ENCODE measurements at places on chromosomes 2 and 18. TPM values are rescaled to one million over a fixed set of nuclear protein-coding genes. Genes with fewer than 3 reads are reported as not detected.

- DNase-seq: no peak
Measured at GRCh38 chr2:54969295-54969939, 80.8 kb downstream of the RTN4 start.

GRCh38 chr2:56510610-56511009 is 326.8 kb downstream of the CCDC85A start:
- no peak for DNase-seq

DNA sequence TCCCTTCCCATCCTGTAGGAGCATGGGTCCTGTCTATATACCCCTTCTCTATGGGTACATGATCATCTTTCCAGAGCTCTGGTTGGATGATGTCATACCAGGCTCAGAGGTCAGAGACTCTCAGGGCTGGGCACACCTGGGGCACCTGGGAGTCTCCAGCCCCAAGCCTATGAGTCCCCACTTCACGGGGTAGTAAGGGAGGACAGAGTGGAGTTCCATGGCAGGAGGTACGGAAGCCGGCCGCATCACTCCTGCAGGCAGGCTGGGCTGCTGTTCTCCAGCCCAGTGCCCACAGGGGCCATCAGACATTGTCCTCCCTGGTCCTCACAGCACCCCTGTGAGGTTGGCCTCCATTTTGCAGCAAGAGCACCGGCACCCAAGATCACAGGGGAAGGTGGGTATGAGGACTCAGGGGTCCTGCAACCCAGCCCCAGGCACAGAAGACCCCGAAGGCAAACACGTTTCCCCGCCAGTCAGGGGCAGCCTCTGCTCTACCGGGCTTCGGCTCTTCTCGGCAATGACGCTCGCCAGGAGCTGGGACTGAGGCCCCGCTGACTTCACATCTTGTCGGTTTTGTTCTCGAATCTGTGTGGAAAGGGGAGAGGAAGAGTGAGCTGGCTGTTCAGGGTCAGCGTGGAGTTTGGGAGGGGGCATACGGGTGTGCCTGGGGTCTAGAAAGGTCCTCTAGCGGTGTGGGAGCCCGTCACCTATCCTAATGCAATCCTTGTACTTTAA is 91.5 kb downstream of the ADD2 start:
- DNase-seq: no peak

- DNase-seq: peak; percentile 23
Measured at GRCh38 chr2:94997981-94998930, 27.3 kb upstream of the MAL start.

PDIA6 gene
- total RNA-seq: 85.8 TPM

- DNase-seq: no peak
Measured at GRCh38 chr2:42658306-42658705, 89.9 kb downstream of the MTA3 start.

TIGD1 gene
- 12.3 TPM for total RNA-seq

- DNase-seq: no peak
Measured at GRCh38 chr2:200850512-200851256, 13.8 kb downstream of the CLK1 start.

- no peak for DNase-seq
Measured at GRCh38 chr2:73975731-73976130, 9.0 kb upstream of the TET3 start.

- no peak for DNase-seq
Measured at GRCh38 chr2:169965495-169965894, 138.2 kb downstream of the UBR3 start.

DNA sequence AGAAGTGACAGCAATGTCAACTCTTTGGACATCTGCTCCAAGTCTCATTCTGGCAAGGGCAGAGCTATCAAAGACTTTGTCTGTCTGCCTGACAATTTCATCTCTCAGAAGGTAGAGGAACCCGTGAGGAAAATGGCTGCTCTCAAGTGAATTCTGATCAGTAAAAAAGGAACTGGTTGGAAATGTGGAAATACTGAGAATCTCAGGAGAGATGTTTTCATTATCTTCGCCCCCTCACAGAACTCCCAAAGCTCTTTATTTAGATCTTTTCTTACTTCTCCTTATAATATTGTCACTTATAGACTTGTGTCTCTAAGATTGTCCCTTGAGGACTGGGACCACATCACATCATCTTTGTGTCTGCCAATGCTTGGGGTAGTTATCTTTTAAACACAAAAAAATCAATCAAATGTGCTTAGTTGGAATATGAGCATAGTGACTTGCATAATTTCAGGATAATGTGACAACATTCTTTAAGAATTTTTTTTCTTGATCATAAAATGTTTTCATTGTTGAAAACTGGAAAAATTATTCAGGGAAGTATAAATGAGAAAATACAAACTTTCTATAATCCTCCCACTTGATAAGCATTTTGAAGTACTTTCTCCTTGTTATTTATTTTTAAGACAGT is 68.2 kb upstream of the ITGB6 start:
- DNase-seq: no peak

GRCh38 chr18:77702686-77703085 is 453.0 kb downstream of the GALR1 start:
- DNase-seq: peak; percentile 63

DNA sequence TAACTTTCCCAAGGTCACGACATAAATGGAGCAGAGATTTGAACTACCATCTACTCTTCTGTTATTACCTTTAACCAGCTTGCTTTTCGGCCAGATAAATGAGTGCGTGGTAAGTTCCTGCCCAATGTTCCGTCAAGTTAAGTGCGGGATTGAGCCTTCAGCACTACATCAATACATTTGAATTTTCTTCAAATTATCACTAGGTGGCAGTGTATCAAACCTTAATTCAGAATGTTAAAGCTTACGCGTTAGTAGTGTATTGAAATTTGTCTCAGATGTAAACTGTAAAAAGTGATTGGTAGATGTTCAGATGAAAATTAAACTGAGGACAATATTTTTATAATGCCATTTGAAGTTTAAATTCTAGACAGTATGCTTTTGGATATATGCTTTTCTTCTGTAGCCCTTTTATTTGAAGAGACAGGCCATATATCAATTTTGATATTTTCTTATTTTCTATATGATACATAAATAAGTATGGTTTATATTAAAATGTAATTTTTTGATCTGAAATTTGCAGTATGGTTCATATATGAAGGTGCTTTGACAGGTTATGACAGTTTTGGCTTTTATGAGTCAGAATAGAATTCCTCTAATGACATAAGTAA is 681.3 kb downstream of the ADCYAP1 start:
- DNase-seq: no peak

DNA sequence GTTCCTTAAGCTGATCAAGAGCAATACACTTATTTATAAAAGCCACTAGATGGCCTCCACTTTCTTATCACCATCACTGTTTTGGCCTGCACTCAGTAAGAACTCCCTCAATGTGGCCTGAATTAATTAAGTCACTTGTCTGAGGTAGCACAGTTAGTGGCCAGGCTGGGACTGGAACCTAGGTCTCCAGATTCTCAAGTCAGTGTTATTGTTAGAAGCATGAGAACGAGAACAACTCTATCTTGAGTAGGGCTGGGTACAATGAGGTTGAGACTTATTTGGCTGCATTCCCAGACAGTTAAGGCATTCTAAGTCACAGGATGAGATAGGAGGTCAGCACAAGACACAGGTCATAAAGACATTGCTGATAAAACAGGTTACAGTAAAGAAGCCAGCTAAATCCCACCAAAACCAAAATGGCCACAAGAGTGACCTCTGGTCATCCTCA is 115.8 kb downstream of the SS18 start:
- no peak for DNase-seq

- no peak for DNase-seq
Measured at GRCh38 chr18:43029414-43029813, 86.1 kb downstream of the RIT2 start.

REG1B gene
- not detected for total RNA-seq

RHBDD1 gene
- 29.9 TPM for total RNA-seq

- DNase-seq: peak; percentile 5
Measured at GRCh38 chr2:240392948-240393830, 42.3 kb upstream of the GPC1 start.

DNA sequence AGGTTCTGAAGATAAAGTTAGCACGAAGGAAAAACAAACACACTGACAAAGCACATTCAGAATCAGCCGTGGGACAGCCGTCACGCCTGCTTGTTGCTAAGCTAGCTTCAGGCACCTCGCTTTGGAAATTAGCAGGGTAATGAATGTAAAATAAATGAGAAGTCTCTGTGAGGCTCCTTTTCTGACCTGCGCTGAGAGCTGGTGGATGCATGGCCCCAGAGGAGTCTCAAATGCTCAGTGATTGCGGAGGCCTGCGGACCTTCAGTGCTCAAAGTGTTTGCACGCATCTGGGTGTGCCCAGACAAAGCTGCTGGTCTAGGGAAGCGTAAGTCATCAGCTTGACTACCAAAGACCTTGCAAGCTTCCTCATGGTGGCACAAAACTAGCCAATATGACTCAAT is 50.6 kb downstream of the CD8B2 start:
- DNase-seq: no peak

SCN3A gene
- total RNA-seq: 22.2 TPM

NETO1 gene
- total RNA-seq: 5.5 TPM

IL36B gene
- not detected for total RNA-seq

DNA sequence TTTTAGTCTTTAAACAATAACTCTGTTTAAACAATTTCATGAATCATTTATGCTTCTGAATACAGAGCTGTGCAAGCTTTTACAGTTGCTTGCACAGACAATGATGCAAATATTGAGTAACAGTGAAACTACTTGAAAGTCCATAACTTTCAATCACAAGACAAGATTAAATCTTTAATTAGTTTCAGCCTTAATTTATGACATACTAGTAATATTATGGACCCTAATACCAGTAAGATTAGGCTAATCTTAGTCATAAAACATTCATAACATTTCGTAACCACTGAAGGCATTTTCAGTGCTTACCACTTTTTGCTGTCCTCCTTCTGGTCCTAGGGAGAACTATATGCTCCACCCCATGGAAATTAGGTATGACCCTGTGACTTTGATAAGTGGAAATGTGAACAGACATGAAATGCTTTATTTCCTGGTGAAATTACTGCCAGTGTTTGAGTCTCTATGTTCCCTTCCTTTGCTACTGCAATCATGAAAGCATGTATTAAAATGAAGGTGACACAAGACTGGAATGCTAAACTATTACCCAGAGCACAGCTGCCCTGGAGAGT is 1.8 kb upstream of the COBLL1 start:
- no peak for DNase-seq

DNA sequence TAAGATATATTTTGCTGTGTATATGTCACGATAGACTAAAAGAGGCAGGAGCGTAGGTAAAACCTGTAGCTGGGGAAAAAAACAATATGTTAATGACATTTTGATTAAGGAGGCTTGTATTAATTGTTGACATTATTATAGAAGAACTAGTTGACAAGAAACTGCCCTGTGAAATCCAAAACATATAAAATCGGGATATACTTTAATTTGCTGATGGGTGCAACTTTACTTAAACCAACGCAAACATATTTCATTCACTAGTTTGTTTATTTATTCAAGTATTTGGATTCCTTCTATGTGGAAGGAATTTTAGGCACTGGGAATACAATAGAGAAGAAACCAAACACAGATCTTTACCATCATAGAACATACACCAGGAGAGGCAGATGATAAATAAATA is 8.0 kb downstream of the WDR7 start:
- no peak for DNase-seq

SIX3 gene
- 0.86 TPM for total RNA-seq

CTAGE1 gene
- not detected for total RNA-seq

CD207 gene
- total RNA-seq: 0.51 TPM

DNA sequence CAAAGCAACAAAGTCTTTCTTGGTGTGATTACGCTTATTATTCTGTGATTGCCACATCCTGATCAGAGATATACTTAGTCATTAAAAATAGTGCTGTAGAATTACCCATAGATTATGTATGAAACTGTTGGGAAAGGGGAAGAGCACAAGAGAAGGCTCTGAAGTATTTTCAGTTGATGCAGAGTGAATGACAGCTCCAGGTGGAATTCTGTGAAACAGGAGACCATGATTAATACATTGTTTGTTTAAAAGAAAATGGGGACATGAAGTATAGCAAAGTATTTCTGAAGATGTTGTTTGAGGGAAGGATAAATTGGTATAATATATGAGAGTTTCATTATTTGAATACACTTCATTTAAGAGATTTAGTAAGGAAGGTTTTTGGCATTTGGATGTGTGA is 307.6 kb upstream of the CDH20 start:
- no peak for DNase-seq

DNA sequence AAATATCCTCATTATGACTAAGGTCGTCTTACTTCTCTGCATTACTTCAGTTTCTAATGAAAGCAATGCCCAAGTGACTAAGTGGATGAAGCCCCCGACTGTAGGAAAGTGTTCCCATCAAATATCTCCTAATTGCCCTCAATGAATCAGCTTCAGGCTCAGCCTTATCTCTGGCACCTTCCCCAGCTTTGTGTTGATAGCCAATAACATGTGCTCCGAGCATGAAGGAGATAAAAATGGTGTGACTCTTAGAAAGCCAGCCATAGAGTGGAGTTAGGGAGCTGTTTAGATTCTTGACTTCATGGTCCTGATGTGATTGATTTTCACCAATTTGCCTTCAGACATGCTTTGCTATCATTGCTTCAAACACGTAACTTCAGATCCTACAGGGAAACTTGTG is 339.2 kb upstream of the NRP2 start:
- DNase-seq: no peak

- DNase-seq: no peak
Measured at GRCh38 chr2:42191285-42192009, 22.3 kb downstream of the EML4 start.

DNA sequence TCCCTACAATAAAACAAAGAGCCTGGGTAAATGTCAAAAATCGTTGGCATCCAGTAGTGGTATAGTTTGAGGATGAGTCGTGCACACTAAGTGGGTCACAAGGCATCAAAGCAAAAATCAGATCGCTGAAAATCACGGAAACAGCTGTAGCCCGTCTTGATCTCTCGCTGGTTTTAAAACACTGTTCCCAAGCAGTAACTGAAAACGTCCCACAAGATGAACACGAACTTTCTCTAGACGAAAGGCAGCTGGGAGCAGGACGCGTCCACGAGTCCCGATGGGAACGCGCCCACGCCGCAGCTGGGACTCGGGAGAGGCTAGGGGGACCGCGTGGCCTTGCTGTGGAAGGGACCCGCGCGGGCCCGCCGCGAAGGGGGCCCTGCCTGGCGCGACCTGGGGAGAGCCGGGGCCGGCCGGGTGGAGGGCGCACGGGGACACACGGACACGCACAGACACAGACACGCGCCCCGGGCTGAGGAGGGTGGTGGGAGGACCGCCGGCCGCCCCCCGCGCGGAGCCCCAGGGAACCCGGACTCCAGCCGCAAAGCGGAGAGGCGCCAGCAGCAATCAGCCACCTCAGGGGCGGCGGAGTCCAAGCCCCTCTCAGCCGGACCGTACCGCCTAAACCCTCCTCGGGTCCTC is 651 bp downstream of the STK17B start:
- DNase-seq: peak; percentile 59

GKN2 gene
- not detected for total RNA-seq

- no peak for DNase-seq
Measured at GRCh38 chr2:147260241-147260640, 584.6 kb upstream of the ACVR2A start.

GRCh38 chr2:183292028-183292427 is 167.8 kb downstream of the NUP35 start:
- DNase-seq: no peak

TEX44 gene
- not detected for total RNA-seq

DNA sequence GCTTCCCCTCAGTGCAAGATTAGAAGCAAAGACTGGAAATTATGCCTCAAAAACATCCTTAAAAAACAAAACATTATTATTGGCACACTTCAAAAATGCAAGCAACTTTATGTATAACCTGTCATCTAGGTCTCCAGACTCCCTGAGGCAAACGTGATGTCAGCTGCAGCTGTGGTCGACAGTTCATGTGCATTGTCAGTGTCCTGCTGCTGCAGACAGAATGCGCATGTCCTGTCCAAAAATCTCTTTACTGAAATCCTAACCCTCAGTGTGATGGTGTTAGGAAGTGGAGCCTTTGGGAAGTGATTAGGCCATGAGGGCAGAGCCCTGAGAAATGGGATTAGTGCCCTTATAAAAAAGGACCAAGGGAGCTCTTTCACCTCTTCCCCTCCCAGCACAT is 126.9 kb downstream of the CYRIA start:
- no peak for DNase-seq

Measured in glutamatergic neuron (in vitro differentiated cells).